ENCODE measurements at places on chromosomes 3 and 15.

DNA sequence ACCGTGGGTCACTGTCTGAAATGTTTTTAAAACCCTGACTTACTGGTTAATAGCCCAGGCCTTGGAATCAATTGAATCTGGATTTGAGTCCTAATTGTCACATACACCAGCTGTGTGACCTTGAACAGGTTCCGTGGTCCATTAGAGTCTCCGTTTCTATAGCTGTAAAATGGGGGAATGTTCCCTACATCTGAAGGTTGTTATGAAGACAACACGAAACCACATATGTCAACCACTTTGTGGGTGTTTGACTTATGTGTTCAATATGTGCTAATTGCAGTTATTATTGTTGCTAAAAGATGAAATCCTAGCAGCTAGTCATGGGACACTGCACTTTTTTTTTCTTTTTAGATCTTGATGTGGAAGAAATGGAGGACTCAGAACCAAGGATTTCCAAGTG is 35.3 kb downstream of the ZBTB38 start:
- no peak for DNase-seq

DNA sequence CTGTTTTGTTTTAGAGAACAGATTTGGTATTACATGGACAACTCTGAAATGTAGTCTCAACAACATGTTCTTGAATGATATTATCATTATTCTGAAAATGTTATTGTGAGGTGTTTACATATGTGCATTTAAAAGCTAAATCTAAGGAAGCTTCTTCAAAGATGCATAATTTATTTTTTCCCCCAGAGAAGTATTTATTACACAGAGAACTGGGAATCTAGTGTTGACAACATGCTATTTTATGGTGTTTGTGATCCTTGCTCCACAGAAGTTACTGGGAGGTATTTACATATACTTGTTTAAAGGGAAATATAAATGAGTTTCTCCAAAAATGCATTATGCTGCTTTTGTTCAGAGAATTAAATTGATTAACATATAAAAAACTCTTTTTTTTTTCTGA is 18.3 kb upstream of the TUBGCP5 start:
- no peak for DNase-seq

DNA sequence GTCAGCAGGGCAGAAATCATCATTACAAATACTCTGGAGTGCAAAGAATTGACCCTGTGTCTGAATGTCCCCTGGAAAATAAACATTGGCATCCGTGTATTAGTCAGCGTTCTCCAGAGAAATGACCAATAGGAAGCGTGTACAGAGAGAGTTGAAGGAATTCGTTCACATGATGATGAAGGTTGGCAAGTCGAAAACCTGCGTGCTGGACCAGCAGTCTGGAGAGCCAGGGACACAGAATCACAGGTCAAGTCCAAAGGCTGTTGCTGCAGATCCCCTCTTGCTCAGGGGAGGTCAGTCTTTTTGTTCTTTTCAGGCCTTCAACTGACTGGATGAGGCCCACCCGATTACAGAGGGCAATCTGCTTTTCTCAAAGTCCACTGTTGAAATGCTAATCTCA is 16.6 kb downstream of the GP9 start:
- no peak for DNase-seq

DNA sequence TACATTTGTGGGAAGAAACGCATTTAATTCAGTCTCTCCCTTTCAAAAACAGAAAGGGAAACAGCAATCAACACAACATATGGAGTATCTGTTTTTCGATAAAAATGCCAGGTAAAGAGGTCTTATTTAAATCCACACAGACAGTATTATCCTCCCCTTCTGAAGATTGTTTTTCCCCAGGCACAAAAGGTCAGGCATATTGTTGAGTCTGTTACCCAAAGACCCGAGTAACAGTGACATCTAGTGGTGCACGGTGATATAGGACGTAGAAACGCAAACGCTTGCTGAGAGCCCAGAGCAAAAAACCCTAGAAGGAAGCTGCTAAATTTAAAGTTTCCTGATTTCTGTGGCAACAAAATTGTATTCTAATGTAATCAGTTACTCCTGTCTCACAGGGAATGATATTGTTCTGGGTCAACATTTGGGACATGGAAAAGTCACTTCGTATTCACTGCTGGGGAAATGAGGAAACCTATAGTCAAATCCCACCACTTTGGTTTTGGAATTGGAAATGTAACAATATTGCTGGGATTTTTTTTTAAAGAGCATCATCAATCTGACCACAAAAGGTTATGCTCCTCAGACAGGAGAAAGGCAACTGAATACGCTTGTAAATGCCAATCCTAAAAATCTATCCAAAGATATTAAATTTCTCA is 312.7 kb upstream of the CCDC54 start:
- DNase-seq: peak; percentile 76

GRCh38 chr3:153897842-153898241 is 223.3 kb upstream of the ARHGEF26 start:
- DNase-seq: no peak

DNA sequence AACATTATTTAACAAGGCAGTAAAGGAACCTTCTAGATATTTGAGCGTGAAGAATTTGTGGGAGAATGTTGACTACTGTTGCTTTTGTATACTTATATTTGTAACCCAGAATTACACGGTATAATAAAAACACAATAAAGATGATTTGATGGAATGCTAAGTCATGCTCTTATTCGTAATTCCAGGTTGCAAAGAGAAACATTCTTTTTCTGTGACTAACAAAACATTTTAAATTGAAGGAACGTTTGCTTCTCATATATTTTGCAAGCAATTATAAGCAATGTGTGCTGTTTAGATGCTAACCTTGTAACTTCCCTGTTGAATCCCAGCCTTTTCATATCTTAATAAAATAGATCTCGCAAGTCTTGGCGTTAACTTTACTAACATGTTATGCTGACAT is 124.4 kb upstream of the CGNL1 start:
- no peak for DNase-seq

DNA sequence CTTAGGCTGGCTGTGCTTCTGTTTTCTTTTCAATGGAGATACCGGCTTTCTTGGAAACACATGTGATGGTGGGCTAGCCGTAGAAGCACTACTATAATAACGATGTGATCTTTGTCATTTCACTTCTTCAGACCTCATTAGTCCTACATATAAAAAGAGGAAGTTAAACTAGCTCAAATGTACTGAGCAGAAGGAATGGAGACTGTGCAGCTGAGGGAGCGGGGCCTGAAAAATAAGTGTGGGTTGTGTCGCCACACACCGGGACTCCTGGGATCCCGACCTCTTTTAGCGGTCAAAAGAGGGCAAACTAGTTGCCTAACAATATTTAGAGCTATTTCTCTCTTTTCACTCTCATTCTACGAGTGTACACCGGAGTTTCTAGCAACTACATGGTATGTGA is 1.0 kb upstream of the RNF7 start:
- DNase-seq: no peak

DNA sequence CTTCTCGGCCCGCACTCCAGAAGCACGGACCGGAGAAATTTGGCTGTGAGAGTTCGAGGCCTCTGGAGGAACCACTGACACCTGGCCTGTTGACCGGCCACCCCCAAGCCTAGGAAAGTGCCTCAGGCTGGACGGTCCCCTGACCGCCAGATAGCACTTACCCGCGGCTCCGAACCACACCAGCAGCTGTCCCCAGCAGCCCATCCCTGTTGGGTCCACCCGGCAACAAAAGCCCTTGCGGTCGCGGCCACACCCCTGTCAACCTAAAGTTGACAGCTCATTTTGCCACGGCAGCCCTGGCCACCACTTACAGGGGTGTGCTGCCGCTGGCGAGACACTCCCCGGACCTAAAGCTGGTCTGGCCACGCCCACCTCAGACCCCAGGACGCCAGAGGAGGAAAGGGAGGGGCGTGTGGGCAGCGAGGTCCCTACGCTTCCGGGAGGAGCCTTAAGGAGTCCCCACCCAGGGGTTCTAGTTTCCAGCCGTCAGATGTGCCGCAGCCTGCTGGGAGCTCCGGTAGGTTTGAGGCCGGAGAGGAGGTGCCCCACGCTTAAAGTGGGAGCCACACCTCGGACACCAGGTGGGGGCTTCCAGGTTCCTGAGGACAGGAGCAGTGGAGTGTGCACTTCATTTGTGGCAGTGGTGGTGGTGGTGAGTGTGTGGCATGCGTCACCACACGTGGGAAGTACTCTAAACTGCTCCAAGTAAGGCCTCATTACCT is at the start of gene LTK:
Gene LTK, minus strand, starts transcription at position 322 of the 722 bp plus-strand sequence. Its CDS starts 118 bp downstream, at position 204.
- DNase-seq: no peak

DNA sequence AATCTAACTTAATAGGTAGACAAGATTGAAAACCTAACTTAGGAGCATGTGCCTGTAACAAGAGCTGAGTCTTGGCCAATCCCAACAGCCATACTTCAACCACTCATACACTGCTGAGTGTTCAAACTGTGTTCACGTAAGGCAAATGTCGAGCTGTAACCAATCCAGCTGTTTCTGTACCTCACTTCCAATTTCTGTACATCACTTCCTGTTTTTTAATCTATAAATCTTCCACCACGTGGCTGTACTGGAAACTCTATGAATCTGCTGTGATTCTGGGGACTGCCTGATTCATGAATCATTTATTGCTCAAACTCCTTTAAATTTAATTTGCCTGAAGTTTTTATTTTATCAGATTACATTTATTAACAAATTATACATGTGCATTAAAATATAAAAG is 44.6 kb upstream of the NEDD4 start:
- no peak for DNase-seq

GRCh38 chr15:91400481-91400880 is 300.4 kb downstream of the SV2B start:
- no peak for DNase-seq

GRCh38 chr3:129502641-129503408 is 25.6 kb upstream of the RHO start:
- DNase-seq: no peak

GRCh38 chr3:74515451-74515850 is 99.0 kb downstream of the CNTN3 start:
- no peak for DNase-seq

- no peak for DNase-seq
Observed at GRCh38 chr3:126125781-126126251, 41.9 kb upstream of the SLC41A3 start.

- DNase-seq: no peak
Observed at GRCh38 chr15:29819979-29820378, 2.3 kb downstream of the TJP1 start.

DNA sequence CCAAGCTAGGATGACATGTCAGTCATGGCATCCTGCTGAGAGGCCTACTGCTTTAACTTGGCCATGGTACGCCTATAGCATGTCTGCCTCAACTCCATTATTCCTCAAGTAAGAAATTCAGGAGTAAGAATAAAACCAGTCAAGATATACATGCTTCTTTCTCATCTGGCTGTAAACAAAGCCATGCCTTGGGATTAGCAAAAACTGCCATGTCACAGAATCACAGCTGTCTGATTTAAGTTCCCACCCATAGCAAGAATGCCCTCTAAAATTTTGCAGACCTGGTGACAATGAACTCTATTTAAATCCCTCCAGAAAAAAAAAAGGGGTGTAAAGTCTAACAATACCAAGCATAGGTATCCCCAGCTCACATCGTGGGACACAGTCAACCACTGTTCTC is 55.6 kb upstream of the ACAN start:
- DNase-seq: no peak

DNA sequence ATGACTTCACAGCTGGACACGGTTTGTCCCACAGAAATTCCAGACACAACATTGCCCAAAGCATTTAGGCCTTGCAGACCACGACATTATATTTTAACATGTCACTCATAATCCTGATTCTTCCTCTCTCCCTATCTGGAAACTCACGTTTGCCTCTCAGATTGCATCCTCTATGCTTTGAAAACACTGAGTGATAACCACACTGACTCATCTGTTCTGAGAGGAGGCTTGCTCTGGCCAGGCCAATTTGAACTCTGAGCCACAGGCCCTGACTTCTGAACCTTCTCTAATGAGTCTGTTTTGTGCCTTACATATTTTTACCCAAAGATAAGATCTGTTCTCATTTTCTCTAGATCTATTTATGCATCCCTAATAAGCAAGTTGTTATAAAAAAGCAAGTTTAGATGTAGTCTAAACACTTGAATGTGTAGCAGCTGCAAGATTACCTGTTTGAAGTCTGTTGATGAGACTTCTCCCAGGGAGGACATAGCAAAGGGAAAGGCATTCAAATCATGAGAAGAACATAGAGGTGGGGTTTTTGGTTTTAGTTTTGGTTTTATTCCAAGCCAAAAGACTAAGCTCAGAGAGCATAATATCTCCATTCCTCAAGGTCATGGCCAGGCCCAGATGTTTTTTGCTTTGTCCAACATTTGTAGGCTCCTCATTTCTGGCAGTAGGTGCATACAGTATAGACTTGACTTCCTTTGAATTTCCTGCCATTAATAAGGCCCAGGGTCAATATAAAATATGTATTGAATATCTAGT is 234.4 kb upstream of the LRTM1 start:
- DNase-seq: no peak
